ENCODE measurements at places on chromosomes 4 and X.

- no peak for ATAC-seq
Measured at GRCh38 chrX:110992611-110993010, 103.4 kb upstream of the PAK3 start.

DNA sequence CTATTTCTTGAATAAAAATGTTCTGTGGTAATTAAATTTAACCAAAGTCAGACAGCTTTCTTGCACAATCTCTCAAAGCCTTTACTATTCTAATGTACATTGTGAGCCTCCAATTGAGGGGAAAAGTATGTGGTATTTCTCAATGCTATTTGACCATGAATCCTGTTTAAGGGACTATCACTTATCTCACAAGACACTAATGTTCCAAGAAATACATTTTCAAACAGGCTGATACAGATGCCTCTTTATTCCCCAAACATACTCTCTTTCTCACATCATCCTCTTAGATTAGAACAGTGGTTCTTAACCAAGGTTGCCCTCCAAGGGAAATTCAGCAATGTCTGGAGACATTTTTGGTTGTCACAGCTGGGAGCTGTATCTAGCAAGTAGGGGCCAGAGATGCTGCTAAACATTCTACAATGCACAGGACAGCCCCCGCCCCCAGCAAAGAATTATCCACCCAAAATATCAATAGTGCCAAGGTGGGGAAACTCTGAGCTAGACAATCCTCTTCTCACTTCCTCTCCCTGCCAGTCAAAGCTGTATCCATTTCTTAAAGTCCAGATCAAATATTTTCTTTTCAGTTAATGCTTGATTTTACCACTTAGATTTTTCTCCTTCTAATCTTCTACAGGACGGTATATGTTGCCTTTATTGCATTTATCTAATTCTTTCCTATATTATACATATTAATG is 129.2 kb upstream of the TRIM2 start:
- no peak for ATAC-seq

DNA sequence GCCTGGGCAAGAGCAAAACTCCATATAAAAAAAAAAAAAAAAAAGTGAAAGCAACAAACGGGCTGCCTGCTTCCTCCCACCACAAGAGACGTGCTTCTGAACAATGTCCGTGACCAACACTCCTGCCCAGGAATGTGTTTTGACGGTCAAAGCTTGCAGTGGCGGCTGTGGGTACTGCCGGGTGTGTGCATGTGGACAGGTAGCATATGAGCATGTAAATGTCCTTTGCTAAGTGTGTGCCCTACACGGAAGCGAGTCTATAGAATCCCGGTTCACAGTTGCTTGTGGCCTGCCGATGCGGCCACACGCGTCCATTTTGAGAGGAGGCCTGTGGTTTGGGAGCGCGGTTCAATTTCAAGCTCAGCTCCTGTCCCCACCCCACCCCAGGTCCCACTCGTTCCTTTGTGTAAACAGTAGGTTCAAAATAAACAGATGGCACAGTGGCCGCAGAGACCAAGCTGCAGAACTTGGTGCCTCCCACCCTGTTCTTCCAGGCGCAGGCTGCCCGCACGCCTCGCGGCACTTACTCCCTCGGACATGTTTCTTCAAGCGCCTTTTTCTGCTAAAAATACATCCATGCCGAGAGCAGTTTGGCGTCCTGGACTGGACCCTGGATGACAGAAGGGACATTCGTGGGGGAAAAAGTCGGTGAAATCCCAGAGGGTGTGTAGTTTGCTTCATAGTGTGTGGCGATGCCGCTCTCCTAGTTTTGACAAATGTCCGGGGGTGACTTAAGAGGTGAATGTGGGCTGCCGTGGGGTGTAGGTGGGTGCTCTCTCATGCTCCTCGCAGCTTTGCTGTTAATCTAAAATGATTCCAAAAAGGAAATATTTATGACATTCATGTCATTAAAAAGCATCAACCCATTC is 11.5 kb upstream of the NKX1-1 start:
- ATAC-seq, result no peak

- ATAC-seq, result no peak
Measured at GRCh38 chr4:31183256-31183655, 463.1 kb downstream of the PCDH7 start.

DNA sequence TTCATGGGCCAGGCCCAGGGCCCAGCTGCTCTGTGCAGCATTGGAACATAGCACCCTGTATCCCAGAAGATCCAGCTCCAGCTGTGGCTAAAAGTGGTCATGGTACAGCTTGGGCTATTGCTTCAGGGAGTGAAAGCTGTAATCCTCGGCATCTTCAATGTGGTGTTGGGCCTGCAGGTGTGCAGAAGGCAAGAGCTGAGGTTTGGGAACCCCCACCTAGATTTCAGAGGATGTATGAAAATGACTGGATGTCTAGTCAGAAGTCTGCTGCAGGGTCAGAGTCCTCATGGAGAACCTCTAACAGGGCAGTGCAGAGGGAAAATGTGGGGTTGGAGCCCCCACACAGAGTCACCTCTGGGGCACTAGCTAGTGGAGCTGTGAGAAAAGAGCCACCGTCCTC is 341.7 kb downstream of the PPP3CA start:
- ATAC-seq, result no peak

DNA sequence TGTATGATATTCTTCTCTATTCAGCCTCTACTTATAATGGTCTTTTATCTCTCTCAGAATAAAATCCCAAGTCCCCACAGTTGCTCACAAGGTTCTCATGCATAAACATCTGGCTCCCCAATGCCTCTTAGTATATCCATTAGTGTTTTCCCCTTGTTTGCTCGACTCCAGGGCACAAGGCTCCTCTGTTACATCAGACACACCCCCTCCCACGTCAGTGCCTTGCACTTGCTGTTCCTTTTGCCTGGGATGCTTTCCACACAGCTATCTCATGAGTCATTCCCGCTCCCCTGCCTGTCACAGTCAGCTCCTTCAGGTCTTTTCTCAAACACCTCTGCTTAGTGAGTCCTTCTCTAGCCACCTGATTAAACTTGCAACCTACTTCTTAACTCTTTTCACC is 260.2 kb downstream of the IL1RAPL1 start:
- no peak for ATAC-seq

GRCh38 chrX:101744085-101744484 is 84.4 kb upstream of the ARMCX2 start:
- no peak for ATAC-seq

- ATAC-seq, result no peak
Measured at GRCh38 chrX:101709384-101709783, 49.7 kb upstream of the ARMCX2 start.

- ATAC-seq, result no peak
Measured at GRCh38 chr4:58776627-58777026, 1666.4 kb upstream of the IGFBP7 start.

- ATAC-seq, result no peak
Measured at GRCh38 chr4:1636490-1637211, 47.5 kb downstream of the FAM53A start.

DNA sequence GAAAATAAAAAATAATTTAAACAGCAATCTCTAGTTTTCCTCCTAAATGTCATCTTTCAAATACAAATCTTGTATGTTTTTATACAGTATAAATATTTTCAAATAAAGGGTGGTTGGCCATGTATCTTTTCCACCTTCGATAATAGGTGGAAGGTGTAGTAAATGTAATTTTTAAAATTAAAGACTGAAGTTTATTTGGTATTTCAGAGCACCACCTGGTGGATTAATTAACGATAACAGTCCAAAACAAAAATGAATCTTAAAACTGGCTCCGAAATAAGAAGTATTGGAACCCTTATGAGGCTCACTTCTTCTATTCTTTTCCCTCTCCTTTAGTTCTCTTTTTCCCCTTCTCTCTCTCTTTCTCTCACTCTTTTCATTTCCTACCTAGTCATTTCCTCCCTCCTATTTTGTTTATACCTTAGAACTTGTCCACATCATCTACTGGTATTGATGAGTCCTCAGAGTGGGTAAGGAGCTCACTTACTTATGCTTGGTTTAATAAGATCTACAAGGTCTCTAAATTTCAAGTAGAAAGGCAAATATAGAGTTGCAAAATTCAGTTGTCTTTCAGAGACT is 82.9 kb upstream of the EXOC1L start:
- ATAC-seq, result no peak

DNA sequence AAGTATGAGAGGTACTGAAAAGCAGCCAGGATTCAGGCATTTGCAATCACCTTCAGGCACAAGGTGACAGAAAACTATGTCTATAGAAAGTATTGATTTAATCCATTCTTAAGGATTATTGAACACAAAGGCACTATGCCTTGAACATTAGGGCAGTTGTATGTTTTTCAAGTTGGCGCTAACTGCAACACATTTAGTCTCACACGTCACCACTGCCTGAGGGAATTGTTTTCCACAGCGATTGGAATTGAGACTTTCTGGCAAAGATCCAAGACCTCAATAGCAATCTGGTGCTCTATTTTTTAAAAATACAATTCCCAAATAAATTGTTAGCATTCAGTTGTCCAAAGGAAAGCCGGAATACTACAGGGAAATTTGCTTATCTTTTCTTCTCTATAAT is 52.7 kb upstream of the FTHL17 start:
- ATAC-seq, result no peak

DNA sequence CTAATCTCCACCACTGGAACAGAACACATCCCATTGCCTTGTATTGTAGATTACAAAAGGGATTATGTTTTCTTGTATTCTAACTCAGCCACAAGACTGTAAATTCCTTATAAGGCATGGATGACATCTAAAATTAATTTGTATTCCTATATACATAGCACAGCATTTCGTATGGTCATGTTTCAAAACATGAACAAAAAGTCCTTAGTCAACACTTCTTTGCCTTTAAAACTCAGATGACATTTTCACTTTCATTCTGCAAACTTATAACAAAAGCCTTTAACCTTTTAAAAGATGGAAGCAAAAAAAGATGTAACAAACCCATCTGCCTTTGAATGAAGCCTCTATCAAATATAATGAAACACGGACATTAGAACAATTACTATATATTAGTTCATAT is 181.3 kb downstream of the IQCM start:
- no peak for ATAC-seq

DNA sequence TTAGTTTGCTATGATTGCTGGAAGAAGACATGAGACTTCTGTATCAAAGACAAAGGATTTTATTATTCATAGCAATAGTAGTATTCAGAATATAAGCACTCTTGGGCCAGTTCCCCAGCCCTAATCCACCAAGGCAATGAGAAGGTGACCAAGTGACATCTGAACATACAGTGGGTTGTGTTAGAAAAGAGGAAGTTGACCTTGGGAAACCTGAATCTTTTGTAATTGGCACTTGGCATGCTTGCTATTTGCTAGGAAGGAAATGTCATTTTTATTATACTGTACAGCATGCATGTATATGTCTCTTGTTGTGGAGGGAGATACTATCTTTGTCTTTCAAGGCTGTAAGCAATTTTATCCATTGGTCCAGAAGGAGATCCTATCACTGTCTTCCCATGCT is 216.1 kb upstream of the FAT1 start:
- ATAC-seq, result no peak

Measured in esophagus mucosa (tissue), 1 donor.